Upper lobe of left lung (tissue), 6 donors: ENCODE measurements at places on chromosomes 7 and 10. TPM values are rescaled to one million over a fixed set of nuclear protein-coding genes. Genes with fewer than 3 reads are reported as not detected.

DNA sequence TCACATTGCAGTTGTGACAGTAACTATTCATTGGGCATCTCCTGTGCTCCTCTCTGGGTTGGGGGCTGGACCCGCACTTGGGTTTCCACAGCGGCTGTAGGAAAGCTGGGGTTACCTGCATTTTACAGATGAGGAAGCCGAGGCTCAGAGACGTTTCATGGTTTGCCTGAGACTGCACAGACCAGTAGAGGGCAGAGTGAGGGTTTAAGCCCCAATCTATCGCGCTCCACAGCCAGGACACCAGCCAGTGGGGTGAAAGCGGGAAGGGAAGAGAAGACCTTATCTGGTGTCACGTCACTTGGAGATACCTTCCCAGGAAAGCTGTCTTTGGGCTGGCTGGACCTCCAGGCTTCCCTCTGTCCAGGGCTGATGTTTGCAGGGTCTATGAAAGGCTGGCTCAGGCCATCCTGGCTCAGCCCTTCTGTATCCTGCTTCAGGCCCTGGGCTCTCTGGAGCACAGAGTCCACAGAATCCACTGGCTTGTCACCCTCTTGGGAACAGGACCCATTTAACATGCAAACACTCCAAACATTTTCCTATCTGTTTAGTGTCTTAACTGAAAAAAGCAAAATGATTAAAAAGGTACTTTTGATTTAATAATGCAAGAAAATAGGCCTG lies 167.7 kb downstream of the EMX2 start:
- DNase-seq: no peak

- no peak for DNase-seq
These were observed 110.9 kb upstream of the LSM8 start for GRCh38 chr7:118072893-118073674.

DNA sequence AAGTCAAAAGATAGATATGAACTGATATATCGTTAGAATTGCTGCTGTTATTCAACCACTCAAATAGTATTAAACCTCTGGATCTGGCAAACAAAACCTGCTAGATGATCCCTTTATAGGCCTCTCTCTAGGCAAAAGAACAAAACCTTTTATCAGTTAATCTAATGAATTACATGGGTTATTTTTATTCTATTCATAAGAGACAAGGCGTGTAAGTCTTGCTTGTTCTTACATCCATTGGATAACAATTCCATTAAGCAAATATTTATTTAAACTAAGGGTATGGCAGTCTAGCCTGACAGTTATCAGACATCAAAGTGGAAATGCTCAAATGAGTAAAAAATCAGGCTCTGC lies 16.6 kb upstream of the ADRB1 start:
- DNase-seq: no peak

GRCh38 chr7:28037220-28038010 lies 143.2 kb downstream of the JAZF1 start:
- no peak for DNase-seq

- DNase-seq: no peak
These were observed 40.3 kb downstream of the FAM53B start for GRCh38 chr10:124703778-124704427.

- no peak for DNase-seq
These were observed 219.5 kb upstream of the NRP1 start for GRCh38 chr10:33553748-33554571.

- no peak for DNase-seq
These were observed 65.9 kb upstream of the LRRN3 start for GRCh38 chr7:111025006-111025405.

GRCh38 chr7:73941836-73942551 lies 81.0 kb downstream of the TMEM270 start:
- no peak for DNase-seq

DNA sequence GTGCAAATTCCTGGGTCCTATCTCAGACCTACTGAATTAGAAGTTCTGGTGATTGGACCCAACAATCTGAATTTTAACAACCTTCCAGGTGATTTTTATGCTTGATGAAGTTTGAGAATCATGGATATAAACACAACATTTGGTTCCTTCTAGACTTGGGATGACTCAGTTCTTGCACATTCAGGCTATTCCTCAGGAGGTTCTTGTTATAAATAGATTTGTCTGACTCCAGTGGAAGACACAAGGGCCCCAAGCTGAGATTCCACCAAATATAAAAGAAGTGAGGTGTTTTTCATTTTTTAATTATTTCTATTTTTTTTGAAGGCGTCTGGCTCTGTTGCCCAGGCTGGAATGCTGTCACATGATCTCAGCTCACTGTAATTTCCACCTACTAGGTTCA lies 9.4 kb upstream of the TAS2R16 start:
- no peak for DNase-seq

- no peak for DNase-seq
These were observed 105.9 kb downstream of the GPR26 start for GRCh38 chr10:123771877-123772644.

DNA sequence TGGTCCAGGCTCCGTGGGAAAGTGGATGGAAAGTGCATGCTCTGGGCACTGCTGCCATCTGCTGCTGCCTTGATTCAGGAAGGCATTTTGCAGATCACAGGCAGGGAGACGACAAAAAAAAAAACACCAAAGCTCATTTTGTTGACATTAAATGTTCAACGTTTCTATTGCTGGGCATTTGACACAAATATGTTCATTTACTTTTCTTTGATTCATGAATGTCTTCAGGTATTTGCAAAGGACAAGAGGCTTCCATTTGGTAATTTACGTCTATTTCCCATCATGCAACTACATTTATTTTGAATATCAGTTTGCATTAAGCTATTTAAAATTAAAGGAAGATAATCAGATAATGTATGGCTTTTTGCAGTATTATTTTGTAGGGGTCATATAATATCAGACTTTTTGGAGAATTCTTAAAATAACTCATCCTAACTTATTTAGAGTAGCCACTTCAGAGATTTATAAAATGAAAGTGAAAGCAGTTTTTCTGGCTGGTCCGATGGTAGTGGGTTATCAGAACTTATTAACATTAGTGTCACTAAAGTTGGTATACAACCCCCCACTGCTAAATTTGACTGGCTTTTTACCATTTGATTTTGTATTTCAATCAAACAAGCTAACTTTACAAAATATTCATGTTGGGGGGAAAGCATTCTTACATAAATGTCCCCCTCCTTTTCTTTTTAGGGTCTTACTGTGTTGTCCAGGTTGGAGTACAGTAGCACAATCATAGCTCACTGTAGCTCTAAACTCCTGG lies 65.3 kb downstream of the PDIA4 start:
- peak; percentile 67 for DNase-seq

DNA sequence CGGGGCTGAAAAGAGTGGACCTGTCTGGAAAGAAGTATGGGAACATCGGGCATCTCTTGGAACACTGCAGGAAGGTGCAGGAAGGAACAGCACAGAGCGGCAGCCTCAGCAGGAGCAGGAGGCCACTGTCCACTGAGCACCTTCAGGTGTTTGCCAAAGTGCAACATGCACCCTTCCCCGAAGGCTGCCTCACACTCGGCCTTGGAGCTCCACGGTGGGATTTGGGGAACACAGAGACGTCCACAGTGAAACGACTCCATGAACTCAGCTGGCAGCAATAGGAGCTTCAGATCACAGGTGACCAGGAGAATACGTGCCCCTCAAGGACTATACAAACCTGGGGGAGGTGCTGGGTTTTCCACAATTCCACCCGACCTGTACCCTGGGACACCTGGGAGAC lies 140.3 kb upstream of the RET start:
- no peak for DNase-seq

- DNase-seq: no peak
These were observed 552.8 kb downstream of the ANKRD7 start for GRCh38 chr7:118777308-118777707.

The CC2D2B gene
- total RNA-seq: 2.2 TPM

The IL6 gene
- 7.3 TPM for total RNA-seq

The ZMIZ1 gene
- total RNA-seq: 97.4 TPM
